ENCODE measurements at places on chromosomes 5 and 9. TPM values are rescaled to one million over a fixed set of nuclear protein-coding genes. Genes with fewer than 3 reads are reported as not detected.

- DNase-seq = no peak
Observed at GRCh38 chr5:179194941-179195381, 134.8 kb downstream of the ZNF354C start.

Gene IFNE
- 3.6 TPM for total RNA-seq

GRCh38 chr5:38557308-38557710 lies 863 bp upstream of the LIFR start:
- DNase-seq = no peak

GRCh38 chr5:54876-55569 lies 36.9 kb upstream of the PLEKHG4B start:
- no peak for DNase-seq

DNA sequence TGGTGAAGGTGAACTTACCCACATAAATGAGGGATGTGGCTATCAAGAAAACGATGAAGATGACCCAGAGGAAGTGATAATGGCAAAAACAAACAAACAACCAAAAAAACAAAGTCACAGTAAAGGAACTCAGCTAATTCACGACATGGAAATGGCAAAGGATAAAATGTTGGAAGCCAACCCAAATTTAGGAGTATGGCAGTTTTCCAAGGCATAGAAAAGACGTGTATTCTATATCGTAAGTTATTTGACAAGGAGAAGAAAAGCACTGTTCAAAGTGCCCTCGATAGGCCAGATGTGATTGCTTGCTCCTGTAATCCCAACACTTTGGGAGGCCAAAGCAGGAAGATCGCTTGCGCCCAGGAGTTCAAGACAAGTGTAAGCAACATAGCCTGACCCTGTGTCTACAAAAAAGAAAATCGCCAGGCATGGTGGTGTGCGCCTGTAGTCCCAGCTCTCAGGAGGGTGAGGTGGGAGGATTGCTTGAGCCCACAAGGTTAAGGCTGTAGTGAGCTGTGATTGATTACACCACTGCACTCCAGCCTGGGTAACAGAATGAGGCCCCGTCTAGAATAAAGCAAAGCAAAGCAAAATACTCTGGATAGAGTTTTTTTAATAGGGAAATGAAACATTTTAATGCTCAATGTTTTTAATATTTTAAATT lies 138.0 kb downstream of the SMARCA2 start:
- DNase-seq = no peak

DNA sequence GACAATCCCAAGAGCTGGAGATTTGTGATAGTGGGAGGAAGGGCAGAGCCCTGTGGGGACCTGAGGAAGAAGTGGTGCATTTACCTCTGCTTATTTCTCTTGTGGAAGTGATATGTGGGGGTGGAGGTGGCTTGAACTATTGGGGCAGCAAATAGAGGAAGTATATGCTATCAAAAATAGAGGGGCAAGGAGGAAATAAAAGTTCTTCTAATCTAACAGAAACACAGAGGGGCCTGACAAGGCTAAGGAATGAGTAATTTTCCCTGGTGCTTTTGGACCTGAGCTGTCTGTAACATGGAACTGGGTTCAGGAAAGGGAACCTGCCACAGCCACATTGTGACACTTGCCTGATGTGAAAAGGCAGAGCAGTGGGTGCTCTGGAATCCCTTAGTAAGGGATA lies 378.6 kb upstream of the KLF4 start:
- no peak for DNase-seq

Gene CCDC192
- total RNA-seq = 0.60 TPM

- DNase-seq = peak; percentile 47
Observed at GRCh38 chr9:134778841-134779411, 101.7 kb upstream of the FCN2 start.

Gene STKLD1
- total RNA-seq = 3.8 TPM

DNA sequence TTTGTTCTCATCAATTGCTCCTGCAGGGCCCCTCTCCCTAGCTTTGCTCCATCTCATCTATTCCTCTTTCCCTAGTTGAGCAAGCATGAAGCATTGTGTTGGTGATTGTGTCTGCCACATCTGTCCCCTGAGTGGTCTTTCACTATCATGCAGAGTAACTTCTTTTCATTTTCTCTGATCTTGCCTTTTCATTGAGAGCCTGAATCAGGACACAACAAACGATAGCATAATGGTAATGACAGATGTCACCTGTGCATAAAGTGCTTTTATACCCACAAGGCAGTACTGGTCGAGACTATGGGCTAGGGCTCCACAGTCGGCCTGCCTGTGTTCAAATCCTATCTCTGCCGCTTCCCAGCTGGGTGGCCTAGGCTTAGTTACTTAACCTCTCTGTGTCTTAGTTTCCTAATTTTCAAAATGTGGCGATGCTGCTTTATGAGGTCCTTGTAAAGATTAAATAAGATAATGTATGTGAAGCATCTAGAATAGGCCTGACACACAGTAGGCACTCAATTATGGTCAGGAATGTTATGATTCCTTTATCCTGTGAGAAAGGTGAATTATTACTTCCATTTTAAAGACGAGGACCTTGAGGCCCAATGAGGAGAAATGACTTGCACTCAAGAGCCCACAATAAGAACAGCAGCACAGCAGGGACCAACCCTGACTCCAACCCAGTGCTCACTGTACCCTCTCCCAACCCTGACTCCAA lies 137.1 kb upstream of the ZNF618 start:
- DNase-seq = no peak

DNA sequence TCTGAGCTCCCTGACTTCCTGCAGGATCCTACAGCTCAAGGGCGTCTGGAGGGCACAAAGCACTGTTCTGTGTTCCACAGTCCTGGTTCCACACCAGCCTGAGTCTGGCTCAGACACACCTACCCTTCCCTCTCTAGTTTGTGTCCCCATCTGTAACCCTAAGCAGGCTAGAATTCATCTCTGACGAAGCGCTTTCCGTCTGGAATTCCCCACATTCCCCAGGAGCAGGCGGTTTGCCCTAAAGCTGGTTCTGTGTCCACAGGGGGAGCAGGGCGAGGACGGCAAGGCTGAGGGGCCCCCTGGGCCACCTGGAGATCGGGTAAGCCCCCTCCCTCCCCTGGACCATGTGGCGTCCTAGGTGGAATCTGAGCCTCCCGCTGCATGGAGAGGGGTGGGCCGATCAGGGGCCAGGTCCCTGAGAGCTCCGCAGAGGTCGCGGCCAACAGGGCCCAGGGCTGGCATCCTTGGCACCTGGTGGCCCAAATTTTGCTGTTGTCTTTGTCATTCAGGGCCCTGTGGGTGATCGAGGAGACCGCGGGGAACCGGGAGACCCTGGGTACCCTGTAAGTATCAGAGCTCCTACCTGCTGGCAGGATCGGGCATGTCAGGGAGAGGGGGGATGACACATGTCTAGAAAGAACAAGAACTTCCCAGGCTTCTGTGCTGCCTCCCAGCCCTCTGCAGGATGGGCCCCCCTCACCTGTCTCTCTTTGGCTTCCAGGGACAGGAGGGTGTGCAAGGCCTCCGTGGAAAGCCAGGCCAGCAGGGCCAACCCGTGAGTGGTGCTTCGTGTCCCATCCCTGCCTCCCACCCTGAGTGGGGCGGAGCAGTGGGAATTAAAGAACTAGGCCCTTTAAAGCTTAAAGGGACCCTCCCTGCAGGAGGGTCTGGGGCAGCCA lies 34.5 kb upstream of the ORM1 start:
- no peak for DNase-seq

Gene GAS1
- total RNA-seq = 4.0 TPM

DNA sequence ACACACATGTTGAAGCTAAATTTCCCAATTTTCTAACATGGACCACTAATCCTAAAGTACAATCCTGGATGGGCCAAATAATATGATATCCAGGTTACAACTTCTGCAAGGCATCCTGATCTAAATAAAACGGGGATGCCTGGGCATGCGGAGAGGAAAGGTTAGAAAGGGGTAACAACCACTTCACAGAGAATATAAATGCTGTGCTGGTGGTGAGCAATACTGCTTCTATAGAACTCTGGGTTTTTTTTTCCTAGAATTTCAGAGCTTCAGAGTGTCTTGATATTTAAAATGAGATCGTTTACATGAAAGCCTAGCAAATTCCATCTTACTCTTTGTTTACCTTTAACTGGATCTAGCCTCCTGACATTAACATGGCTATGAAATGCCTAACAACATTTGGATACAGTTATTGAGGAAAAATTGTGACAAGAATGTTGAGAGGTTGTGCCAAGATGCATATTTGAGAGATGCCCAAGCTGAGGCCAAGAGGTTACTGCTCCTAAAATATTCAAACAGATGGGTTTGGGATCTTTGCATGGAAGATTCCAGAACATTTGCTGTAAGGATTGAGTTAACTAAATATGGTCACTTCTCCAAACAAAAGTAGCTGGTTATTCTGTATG lies 22.4 kb downstream of the TNFAIP8 start:
- DNase-seq = no peak

DNA sequence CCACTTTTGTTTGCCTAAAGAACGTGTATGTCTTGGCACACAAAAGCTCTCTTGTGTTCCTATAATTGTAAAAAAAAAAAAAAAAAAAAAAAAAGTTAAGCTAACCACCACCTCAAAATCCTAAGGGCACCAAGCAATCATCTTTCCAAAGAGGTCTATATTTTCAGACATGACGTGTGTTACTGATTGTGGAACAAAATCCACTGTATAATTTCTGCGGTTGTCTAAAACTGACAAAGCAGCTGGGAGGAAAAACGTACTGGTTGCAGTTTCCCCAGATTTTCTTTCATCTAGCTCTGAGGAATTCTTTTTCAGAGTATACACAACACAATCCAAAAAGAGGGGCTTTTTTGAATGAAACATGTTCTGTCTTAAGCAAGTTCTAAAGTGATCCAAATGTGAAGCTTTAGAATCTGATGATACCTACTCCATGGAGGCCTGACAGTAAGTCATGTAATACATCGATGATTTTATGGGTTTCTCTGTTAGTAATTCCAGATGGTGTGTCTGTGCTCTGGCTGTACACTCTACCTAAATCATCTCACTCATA lies 375.6 kb upstream of the NUDT12 start:
- no peak for DNase-seq

DNA sequence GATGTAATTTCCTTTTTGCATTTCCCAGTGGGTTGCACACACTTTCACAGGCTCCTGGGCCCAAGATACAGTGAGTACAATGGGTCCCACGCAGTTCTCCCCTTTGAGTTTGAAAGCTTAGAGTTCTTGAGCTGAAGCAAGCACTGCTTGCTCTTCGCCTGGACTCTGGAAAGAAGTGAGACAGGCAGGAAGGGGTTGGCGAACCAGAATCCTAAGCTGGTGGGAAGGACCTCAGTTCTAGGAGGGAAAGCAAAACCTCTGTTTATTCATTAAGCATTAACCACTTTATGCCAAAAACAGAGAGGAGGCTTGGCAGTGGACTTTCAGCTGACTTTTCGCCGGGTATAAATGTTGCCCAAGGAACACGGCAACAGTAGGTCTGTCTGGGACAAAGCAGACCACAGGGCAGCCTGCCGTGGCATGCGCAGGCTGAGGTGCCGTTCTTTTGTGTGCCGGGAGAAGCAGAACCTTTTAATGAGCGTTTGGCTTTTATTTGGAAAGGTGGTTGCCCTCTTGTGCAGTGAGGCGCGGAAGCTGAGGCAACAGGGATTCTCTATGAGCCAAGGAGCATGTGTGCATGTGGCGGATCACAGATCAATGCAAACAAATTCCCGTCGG lies 239.9 kb upstream of the PANK3 start:
- no peak for DNase-seq

DNA sequence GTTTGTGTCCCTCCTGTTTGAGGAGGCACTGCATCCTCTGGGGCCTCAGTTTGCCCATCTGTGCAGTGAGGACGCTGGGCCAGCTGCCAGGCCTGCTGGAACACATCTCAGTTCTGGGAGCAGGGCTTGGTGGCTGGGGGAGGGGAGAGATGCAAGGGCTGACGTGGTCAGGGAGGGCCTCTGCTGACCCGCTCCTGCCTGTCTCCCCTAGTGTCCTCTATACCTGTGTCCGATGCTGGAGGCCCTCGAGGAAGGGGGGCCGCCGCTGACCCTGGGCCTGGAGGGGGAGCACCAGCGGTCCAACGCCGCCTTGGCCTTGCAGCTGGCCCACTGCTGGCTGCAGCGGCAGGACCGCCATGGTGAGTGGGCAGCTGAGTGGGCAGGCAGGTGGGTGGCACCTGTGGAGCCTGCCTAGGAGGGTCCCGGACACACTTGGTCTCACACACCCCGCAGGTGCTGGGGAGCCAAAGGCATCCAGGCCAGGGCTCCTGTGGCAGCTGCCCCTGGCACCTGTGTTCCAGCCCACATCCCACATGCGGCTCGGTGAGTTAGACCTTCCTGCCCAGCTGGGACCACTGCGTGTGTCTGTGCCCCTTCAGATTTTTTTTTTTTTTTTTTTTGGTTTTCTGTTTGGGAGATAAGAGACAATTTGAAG lies 5.8 kb downstream of the FPGS start:
- DNase-seq = no peak

Gene GNA14
- 0.14 TPM for total RNA-seq

GRCh38 chr9:77024776-77025545 lies 5.5 kb downstream of the FOXB2 start:
- DNase-seq = no peak

GRCh38 chr5:65334077-65334476 lies 147.6 kb downstream of the ADAMTS6 start:
- DNase-seq = no peak

GRCh38 chr5:56525113-56525512 lies 290.2 kb upstream of the MAP3K1 start:
- DNase-seq = no peak

Gene HMCN2
- total RNA-seq = 0.26 TPM

Gene CDK7
- 30.8 TPM for total RNA-seq

- no peak for DNase-seq
Observed at GRCh38 chr5:137148159-137148558, 351.0 kb downstream of the SPOCK1 start.

- DNase-seq = no peak
Observed at GRCh38 chr5:56166671-56167385, 66.3 kb downstream of the ANKRD55 start.

Gene GRM6
- not detected for total RNA-seq

Gene MYORG
- total RNA-seq = 8.8 TPM

DNA sequence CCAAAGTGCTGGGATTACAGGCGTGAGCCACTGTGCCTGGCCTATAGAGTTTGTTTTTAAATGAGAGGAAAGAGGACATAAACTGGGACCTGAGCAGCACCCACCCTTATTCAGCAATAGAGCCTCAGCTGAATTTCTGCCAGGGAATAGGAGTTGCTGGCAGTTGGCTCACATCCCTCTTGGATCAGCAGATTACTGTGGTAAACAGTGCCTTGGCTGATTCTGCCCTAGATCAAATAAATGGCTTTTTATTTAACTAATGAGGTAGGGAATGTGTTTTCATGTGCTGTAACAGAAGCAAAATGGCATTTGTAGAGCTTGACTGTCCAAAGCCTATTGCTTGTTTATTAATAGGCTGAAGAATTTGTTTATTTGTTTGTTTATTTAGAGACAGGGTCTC lies 2.1 kb downstream of the ARHGEF37 start:
- DNase-seq = no peak

DNA sequence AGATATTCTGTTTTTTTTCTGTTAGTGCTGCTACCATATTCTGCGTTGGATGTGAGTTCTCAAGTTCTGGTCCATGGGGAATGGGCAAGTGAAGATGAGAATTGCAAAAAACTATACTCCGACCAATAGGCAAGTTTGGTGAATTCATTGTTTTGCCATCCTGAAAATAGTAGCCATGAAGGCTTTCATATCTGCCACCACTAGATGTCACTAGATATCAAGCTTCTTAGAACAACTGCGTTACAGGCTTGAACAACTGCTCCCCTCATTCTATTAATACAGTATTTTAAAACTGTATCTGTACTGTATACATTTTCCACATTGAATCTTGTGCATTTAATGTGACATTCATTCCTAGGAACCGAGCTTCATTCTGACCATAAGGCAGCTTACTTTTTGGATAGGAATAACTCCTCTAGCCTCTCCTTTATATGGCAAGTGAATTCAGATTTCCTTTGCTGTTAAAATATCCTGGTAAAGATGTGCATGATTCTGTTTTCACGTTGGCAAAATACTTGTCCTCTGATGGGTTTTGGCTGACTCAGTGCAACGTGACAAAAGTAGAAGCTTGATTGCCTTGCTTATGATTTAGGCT lies 163.6 kb downstream of the SREK1 start:
- no peak for DNase-seq
